ENCODE measurements at places on chromosomes 1 and 21. TPM values are rescaled to one million over a fixed set of nuclear protein-coding genes. Genes with fewer than 3 reads are reported as not detected.

GRCh38 chr1:203426870-203427269, 48.7 kb upstream of the PRELP start:
- H3K27me3 ChIP-seq, result no peaks in the 10 kb centered on the region
- no peaks in the 10 kb centered on the region for H3K4me1 ChIP-seq
- H3K27ac ChIP-seq, result no peak overlapping the region
- H3K4me3 ChIP-seq, result no peak overlapping the region

CACHD1 gene
- total RNA-seq, result 3.4 TPM

AGL gene
- total RNA-seq, result 20.1 TPM

ERG gene
- not detected for total RNA-seq

GJA8 gene
- total RNA-seq, result not detected
